Stimulated activated CD4-positive, alpha-beta T cell treated with anti-CD3 and anti-CD28 coated beads, Interleukin-2, amount 100 ng/mL, for 48 hours (primary cell): ENCODE measurements at places on chromosomes 4 and X.

DNA sequence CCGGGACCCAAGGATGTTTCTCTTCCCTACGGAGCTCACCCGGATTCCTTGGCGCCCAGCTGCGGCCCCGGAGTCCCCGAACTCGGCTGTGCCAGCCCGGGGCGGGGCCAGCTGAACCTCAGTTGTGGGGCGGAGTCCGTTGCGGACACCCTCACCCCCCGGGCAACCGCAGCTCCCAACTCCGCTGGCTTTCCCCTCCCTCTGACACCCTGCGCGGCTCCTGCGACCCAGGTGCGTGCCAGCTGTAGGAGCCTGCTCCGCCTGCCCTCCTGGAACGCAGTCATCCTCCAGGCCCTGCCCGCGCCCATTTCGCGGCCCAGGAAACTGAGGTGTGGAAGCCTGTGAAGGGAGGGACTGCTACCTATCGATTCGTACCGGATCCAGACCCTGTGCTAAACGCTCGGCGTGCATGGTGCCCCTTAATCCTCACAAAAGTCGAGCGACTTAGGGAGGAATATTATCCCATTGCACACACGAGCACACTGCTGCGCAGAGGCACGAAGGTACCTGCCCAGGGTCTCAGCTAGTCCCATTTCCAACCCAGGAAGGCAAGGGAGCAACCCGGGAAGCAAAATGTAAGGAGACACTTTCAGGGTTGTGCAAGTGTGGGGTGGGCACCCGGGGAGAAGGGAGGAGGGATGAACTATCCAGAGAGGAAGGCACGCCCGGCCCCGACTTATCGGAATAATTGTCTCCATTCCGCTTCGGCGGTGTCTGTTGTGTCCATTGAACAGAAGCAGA, 12.3 kb downstream of the MSX1 start:
- no peak for DNase-seq

- DNase-seq, result no peak
Observed at GRCh38 chr4:52103319-52103718, 52.2 kb downstream of the SPATA18 start.

DNA sequence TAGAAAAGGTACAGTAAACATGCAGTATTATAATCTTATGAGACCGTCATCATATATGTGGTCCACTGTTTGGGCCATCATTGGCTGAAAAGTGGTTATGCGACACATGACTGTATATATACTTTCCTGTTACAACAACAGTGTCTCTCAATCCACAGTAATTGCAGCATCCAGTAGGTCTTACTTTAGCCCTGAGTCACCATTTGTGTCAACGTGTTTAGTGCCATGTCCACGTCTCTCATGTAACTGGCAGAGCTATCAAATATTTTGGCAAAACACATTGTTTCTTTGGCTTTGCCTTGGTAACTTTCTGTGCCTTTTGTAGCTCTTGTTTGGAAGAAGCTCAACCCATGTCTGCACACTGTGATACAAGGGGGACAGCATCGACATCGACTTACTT, 73.8 kb downstream of the CD38 start:
- DNase-seq, result no peak

- DNase-seq, result no peak
Observed at GRCh38 chrX:148024425-148025148, 43.5 kb downstream of the FMR1NB start.

DNA sequence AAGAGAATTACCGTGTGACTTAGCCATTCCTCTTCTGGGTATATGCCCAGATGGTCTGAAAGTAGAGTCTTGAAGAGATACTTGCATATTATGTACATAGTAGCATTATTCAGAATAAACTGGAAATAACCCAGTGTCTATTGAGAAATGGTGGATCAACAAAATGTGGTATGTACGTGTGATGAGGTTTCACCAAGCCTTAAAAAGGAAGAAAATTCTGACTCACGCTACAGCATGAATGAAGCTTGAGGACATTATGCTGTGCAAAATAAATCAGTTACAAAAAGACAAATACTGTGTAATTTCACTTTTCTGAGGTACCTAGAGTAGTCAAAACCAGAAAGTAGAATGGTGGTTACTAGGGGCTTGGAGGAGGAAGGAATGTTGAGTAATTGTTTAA, 37.3 kb downstream of the GBA3 start:
- DNase-seq, result no peak

DNA sequence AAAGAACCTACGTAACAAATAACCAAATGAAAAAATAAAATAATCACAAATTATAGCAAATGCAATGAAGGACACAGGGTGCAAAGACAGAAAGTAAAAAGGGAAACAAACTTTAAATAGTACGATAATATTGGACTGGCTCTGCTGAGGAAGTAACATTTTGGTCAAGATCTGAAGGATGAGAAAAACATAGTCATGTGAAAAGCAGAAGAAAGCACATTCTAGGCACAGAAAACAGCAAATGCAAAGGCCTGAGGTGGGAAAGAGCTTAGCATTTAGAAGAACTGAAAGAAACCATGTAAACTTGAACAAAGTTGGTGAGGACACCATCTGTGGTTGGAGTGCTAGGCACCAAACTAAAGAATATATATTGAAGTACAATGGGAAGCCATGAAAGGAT, 111.2 kb downstream of the PPP3CA start:
- no peak for DNase-seq

GRCh38 chr4:145525291-145525740, 43.7 kb downstream of the SMAD1 start:
- DNase-seq, result no peak

- DNase-seq, result no peak
Observed at GRCh38 chr4:22521240-22521639, 5.4 kb upstream of the ADGRA3 start.

DNA sequence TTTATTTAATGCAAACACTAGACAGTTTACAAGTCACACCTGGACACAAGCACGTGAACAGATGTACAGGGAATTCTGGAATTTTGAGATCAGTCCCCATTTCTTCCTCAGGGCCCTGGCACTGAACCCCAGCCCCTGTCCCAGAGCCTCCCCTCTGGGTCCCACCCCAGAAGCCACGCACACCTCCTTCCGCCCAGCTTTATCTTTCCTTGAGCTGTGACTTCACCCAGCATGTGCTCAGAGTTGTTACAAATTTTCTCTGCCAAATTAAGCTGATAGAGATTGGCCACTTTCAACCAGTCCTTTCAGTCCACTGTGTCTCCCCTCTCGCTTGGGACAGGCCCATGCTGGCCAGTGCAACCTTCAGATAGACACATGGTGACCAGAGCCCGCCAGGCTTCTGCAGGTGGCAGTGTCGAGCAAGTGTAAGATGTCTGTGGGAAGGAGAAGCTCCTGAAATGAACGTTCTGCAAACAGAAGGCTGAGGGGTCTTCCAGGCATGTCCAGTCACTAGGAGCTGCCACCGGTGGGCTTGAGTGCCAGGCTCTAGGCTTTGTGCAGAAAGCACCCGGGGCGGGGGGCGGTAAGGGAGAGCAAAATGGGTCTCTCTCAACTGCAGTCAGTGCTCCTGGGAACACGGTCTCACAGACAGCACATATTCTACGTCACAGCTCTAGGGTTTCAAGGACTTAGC, 73.3 kb downstream of the MTMR1 start:
- DNase-seq, result no peak

GRCh38 chrX:13893826-13894225, 76.9 kb upstream of the GPM6B start:
- DNase-seq, result no peak

- no peak for DNase-seq
Observed at GRCh38 chr4:19631814-19632213, 619.9 kb upstream of the SLIT2 start.

DNA sequence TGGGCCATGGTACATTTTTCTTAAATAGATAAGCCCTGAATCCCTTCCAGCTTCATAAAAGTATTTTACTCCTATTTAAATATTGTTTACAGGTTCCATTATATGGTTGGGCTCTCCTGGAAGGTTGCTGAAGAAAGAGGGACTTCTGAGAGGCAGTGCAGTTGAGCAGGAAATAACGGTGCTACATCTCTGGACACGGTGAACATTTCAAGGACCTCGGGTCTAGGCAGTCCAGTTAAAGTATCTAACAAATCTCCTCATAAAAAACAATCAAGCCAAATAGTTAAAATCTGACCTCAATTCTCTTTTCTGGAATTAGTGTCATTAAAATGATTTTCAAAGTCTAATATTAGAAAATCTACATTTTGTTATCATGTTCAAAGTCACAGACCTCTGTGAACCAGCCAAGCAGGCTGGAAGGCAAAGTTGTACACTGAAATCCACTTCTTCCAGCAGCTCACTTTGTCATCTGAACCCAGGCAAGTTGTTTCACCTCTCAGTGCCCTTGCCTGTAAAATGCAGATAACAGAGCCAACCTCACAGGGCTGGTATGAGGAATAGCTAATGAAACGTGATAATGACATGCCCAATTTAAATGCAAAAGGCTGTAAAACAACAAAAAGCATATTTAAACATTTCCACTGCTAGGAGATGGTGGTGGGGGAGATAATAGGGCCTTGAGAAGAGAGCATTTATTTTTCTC, 267.0 kb upstream of the KLF3 start:
- no peak for DNase-seq

DNA sequence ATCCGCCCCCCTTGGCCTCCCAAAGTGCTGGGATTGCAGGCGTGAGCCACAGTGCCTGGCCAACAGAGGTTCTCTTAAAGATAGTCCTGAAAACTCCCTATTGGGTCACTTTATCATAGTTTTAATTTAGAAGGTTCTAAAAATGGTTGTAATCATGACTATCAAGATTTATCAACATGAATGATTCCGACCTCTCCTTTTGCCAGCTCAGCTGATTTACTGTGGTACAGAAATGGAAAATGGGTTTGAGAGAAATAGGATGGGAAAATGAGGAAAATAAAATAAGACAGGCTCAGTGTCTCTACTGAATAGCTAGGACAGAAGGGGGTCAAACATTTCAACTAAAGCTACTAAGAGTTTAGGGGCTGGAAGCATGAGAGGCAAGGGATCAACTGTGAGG, 28.2 kb upstream of the UGDH start:
- no peak for DNase-seq

- no peak for DNase-seq
Observed at GRCh38 chrX:75303795-75304194, 29.9 kb downstream of the UPRT start.

- DNase-seq, result no peak
Observed at GRCh38 chr4:100421361-100421978, 96.4 kb downstream of the EMCN start.

DNA sequence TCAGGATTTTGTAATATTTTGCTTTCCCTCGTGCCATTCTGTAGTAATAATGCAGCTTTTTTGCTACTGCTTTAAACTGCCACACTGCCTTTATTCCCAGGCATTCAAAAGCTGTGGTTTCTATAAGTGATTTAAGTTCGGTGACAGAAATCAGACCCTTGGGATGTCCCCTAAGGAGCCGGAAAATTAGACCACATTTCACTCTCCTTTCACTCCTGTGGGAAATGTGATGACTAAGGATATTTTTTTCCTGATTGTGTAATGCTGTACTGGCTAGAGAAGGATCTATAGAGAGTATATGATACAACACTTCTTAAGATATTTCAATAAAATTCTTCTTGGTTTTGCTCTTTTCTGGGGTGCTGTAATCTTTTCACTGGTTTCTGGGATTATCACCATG, 24.4 kb downstream of the UGT2A3 start:
- no peak for DNase-seq

DNA sequence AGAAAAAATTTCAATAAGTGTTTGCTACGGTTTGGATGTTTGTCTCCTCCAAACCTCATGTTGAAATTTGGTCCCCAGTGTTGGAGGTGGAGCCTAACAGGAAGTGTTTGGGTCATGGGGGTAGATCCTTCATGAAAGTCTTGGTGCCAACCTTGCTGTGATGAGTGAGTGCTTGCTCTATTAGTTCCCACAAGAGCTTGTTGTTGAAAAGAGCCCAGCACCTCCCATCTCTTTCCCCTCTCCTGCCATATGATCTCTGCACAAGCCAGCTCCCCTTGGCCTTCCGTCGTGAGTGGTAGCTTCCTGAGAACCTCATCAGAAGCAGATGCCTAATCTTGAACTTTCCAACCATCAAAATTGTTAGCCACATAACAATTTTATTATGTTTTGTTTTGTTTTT, 10.3 kb upstream of the RAB40A start:
- DNase-seq, result no peak

DNA sequence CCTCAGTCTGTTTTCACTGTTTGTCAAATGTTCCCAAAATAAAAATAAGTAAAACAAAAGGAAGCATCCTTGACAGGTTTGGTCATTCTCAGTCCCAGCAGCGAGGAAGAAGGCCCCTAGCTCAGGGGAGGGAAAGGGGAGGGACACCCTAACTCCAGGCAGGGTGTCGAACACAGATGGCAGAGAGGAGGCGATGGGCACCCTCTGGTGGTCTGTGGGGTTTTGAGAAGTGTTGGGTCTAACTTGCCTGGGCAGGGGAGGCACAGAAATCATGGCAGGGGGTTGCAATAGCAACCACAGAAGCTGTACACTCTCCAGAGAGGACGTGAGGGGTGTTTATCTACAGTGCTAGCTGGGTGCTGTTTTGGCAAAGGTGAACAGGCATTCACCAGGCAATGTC, 229.8 kb upstream of the SFRP2 start:
- peak; percentile 10 for DNase-seq

GRCh38 chrX:22278375-22278774, 5.7 kb downstream of the CBLL2 start:
- no peak for DNase-seq

DNA sequence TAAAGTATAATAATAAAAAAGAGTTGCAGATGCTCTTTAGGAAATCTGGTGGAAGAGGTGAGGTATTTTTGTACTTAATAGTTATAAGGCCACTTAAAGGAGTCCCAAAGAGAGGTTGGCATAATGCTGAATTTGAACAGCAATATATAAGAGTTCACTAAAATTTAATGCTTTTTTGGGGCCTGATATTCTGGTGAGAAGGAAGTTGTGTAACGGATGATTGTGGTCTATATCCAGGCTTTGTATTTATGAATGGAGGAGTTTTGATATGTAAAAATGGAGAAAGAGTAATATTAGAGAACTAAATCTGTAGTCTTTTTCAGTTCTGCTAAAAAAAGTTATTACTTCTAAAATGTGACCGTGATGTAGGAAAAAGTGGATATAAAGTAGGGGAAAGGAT, 20.4 kb downstream of the BMP2K start:
- DNase-seq, result no peak
